ENCODE measurements at places on chromosomes 2 and 18.

DNA sequence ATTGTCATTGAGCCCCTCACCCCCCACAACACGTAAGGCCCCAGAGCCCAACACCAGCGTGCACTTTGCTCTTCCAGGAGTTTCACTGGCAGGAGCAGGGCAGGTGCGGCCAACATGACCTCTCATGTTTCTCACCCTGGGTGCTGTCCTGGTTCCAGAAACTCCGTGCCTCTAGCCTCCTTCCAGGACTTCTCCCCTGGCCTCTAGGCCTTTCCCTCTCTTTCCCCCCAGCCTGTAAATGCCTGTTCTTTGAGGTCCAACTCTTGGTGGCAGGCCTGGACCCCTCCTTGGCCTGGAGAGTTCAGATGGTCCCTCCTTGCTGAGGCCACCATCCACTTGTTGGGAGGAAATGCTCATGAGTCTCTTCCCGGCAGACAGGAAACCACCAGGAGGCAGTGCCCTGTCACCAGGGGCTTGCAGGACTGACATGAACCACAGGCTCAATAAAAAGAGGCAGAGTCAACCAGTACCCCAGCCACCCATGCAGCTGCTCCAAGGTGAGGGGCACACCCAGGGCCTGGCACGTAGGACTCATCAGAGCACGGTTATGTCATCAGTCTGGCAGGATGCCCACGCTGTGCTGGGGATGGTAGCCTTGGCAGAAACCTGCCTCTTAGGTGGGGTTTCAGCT is 1.5 kb downstream of the MALL start:
- DNase-seq = no peak

DNA sequence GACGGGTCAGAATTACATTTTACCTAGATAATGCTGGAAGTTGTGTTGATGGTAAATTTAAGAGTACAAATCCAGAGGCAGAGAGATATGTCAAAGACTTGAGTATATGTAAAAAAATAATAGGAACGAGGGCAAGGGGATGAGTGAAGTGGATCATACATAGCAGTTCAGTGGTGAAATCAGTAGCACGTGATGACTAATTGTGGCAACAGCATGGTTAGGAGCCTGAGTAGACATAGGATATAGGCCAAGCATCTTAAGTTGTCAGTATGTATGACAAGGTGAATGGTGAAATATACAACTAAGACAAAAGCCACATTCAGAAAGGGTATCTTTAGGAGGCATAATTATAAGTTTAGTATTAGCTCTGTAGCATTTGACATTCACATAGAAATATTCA is 826.5 kb upstream of the PIK3C3 start:
- DNase-seq = no peak

- DNase-seq = peak; percentile 85
Measured at GRCh38 chr2:218908721-218909619, 28.3 kb downstream of the WNT10A start.

DNA sequence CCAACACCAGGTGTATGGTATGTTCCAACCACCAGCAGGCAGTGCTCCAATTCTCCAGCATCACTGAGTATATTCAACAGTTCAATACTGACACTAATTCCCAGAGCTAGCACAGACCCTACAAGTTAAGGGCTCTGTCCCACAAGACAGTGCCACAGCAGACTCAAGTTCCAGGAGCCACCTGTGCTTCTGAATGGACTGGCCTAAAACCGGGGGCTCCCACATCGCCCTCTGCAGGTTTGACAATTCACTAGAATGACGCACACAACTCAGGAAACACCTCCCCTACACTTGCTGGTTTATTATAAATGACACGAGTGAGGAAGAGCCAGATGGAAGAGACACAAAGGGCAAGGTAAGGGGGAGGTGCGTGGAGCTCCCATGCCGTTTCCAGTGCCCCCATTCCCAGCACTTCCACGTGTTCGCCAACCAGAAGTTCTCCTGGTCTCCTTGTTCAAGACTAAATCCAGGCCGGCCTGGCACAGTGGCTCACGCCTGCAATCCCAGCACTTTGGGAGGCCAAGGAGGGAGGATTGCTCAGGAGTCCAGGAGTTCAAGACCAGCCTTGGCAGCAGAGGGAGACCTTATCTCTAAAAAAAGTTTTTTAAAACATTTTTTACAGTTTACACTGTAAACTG is 12.2 kb upstream of the ATP6V1B1 start:
- no peak for DNase-seq

GRCh38 chr18:35051641-35052377 is 10.6 kb downstream of the MAPRE2 start:
- DNase-seq = no peak

DNA sequence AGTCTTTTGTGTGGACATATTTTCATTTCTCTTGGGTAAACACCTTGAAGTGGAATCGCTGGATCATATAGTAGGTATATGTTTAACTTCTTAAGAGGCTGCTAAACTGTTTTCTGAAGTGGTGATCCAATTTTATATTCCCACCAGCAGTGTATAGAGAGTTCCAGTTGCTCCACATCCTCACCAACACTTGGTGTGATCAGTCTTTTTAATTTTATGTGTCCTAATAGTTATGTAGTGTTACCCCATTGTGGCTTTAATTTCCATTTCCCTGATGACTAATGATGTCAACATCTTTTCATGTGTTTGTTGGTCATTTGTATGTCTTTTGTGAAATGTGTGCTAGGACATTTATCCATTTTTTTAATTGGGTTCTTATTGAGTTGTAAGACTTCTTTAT is 56.9 kb downstream of the DGKD start:
- DNase-seq = no peak

DNA sequence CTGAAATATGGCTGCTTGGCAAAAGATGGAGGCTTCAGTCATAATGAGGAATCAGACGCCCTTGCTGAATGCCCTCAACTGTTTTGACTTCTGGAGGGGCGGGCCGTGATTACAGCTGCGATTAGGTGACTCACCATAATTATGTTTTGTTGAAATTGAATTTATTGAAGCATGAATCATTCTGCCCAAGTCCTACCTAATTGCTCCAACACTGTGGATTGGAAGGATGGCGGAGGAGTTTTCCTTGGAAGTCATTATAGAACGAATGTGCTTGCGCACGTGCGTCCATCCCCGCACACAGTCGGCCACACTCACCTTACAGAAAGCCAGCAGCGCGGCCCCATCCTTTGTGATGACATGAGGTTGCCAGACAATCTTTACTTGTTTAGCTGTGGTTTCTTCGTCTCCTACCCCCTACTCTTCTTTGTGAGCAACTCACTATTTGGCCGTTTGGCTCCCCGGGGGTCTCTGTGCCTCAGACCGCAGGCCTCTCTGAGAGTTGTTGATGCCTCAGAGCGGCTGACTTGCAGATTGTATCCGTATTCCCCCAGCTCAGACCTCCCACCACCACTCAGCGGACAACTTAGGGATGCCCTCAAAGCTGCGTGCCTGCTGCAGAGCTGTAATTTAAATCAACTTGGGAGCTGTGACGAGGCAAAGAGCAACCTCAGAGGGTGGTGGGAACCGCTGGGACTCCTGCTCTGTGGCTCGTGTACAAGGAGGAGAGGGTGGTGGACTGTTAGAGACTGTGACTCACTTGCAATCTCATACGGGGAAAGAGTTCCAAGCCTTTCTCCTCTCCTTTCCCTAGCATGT is 513.4 kb downstream of the TNS1 start:
- DNase-seq = peak; percentile 7

DNA sequence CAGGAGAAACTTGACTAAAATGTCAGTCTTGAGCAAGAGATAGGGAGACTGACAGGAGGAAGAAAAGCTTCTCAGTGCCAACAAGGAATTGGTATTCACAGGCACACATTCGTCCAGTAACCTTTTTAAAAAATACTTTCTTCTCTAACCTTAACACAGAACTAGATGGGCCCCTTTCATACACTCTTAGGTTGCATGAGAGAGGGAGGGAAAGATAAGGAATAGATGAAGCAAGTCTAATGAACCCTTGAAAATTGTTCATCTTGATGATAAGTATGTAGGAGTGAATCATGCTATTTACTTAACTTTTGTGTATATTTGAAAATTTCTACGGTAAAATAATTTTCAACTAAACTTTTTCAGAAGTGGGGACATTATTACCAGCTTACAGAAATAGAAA is 42.0 kb upstream of the CCDC88A start:
- no peak for DNase-seq

DNA sequence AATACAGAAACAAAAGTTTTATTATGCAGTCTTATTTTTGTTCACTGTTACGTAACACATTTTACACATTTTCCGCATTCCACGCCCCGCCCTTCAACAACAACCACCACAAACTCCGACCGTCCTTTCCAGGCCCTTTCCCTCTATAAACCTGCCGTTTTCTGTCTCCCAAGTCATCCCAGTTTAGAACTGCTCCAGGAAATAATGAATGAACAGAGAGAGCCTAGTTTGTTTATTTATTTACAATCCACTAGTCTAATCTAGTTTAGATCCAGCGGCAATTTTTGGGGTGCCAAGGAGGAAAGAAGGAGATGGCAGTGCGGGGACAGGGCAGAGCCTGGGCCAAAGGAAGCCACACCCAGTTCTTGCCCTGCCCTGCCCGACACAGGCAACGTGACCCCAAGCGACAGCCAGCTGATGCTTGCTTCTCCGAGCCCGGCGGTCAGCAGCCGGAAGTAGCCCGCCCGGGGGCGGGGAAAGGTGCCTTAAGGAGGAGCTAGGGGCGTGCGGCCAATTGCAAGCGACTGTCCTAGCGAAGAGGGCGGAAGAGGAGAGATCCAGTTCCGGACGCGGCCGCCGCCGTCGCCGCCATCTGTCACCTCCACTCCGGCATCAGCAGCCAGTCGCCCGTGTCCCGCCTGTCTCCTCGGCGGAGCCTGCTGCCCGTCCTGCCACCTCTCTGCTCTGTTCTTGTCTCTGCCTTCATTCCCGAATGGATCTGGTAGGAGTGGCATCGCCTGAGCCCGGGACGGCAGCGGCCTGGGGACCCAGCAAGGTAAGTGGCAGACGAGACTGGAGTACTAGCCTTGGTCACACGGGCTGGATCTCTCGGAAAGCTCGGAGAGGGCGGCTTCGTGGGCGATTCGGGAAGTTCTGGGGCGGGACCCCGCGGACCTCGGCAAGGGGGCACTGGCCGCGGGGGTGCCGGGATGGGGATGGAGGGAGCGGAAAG is at the start of gene RIOK3:
Gene RIOK3, plus strand, starts transcription at position 560 of the 952 bp plus-strand sequence. Its CDS starts 153 bp downstream, at position 713.
- DNase-seq = peak; percentile 88

DNA sequence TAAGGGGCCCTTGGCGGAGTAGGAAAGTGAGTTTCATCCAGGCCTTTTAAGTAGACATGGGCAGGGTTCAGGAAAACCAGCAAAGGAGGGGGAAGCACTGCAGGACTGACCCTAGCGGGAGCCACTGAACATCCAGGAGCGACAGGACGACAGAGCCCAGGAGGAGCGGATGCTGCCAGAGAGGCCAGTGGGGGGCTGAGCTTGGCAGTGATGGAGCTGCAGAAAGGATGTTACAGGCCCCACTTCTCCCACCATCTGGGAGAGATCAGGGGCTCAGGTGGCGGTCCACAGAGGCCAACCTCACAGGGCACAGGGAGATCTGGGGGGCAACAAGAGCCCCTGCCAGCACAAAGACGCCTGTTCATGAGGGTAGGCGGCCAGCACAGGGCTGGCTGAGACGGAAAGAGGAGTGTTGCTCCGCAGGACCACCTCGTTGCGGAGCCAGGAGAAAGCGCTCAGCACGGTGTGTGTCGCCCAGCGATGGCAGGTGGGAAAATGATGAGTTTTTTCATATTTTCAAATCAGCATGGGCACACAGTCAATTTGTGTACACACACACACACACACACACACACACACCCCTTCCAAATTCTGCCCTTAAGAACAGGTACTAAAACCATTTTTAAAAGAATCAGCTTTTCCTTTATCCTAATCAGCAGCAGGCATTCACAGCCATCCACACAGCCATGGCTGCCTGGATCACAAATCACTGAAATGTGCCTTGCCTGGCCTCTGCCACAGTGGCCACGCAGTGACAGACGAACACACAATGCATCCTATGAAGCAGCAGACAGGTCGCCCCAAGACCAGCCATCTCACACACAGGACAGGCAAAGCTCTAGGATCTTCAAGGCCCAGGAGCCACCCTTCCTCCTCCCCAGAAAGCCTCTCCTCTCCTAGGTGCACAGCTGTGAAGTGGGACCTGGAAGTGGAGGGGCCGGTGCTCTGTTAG is 63.2 kb downstream of the NDUFA10 start:
- DNase-seq = no peak

DNA sequence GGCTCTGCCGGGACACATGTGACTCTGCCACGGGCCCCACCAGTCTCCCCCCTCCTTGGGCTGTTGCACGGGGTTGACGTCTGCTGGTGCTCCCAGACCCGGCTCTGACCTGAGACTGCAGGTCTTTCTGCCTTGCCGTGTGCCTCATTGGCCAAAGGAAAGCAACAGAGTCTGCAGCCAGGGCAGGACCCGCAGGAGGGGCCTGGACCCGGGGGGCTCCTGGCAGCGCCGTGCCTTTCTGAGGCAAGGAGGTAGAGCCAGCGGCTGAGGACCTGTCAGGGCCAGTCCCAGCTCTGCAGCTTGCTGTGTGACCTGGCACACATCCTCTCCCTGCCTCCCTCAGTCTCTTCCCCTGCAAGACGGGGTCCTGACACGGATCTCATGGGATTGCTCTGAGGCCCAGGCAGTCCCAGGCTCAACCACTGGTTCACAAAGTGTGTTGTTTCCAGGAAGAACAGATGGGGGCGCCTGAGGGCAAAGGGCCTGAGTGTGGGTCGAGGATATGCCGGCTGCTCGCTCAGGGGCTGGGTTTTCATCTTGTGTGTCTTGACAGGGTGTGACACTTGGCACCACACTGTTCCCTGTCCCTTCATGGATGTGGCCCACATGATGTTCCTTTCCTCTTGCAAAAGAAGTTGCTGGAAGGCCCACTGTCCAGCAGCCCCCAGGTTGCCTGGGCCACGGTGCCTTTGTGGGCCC is 9.0 kb downstream of the CAPN10 start:
- DNase-seq = no peak

DNA sequence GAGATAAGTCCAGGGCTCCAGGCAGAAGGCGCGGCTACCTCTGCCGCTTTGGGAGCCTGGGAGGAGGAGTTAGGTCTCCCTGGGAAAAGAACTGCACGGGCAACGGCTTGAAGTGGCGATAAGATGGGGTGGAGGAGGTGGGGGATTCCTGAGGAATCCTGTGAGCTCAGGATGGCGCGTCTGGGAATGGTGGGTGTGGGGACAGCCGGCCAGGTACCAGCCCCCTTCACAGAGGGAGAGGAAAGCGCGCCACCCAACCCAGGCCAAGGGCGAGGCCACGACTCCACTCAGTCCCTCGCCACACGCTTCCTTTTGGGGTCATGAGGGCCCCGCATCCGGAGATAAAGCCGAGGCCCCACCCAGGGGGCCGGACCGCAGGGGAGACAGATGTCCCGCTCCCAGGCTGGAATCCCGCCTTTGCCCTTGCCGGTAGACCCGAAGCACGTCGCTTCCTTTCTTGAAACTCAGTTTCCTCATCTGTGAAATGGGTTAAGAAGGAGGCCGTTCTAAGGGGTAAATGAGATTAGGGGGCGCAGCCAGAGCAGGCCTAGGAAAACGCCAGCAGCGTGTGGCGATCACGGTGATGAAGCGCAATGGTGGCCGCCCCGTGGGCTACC is 1.7 kb upstream of the CTDSP1 start:
- no peak for DNase-seq

- DNase-seq = no peak
Measured at GRCh38 chr2:2686222-2686621, 355.1 kb upstream of the MYT1L start.

GRCh38 chr2:208150956-208151355 is 5.0 kb upstream of the CRYGB start:
- DNase-seq = no peak

- no peak for DNase-seq
Measured at GRCh38 chr2:70473101-70473722, 80.4 kb downstream of the TGFA start.

- no peak for DNase-seq
Measured at GRCh38 chr2:85790499-85791188, 36.9 kb downstream of the ATOH8 start.

Measured in NCI-H1048 (cell line).